ENCODE measurements at places on chromosomes 13 and 19.

DNA sequence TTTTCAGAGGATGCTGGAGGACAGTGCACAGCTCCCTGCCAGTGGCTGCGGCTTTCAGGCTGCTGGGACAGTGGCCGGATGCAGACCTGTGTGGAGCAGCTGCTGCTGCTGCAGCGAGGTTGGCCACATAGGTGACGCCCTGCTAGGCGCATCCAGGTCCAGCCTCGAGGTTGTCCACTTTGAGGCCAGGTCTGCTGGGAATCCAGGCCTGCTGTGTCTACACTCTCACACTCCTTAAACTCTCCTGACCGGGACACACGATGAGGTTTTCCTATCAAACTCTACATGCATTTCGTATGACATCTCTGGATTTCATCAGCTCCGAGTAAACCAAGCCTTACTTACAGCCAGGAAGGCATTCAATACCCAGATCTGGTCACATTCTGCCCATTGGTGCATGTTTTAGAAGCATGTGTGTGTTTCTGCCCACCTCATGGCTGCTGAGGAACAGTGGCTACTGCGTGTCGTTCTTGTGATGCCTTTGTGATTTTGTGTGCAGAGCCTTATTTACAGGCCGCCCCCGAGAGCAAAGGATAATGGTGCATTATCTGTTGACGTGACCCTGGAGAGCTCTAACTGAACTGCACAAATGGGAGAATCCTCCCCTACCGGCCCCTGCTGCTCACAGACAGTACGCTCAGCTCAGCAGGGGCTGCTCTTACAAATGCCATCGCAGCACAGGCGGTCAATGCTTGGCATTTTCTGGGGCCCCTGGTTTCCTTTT lies 12.3 kb upstream of the MCF2L start:
- no peak for DNase-seq

- no peak for DNase-seq
These were observed 75.7 kb upstream of the ZNF91 start for GRCh38 chr19:23470873-23471545.

DNA sequence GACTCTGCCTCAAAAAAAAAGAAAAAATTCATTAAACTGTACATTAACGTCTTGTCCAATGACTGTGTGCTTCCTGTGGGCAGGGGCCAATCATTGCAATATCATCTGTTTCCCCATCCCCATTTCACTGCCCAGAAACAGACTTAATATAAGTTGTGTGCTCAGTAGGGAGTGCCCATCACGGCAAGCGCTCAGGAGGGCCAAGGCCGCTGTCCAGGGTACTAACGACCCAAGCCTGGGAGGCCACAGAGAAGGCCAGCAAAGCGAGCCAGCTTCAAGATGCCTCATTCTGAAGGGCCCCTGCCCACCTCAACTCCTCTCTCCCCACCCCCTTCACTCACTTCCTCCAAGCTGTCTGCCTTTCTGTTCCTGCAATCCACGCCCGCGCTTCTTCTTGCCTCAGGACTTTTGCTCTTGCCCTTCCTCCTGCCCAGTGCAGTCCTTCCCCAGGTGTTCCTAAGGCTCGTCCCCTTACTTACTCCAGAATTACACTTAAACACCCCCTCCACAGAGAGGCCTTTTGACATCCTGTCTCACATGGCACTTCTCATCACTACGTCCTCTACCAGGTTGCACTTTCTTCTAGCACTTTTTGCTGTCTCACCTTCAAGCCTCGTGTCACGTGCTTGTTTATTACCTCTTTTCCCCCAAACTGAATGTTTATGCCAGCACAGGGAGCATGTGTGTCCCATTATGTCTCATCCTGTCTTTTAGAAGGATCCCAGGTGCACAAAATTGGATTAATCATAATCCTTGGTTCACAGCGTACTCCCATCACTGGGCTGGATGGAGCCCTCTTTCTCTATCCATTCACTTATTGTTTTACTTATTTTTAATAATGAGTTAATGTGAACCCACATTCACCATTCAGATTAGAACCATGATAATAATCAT lies 11.3 kb upstream of the POU2F2 start:
- no peak for DNase-seq

DNA sequence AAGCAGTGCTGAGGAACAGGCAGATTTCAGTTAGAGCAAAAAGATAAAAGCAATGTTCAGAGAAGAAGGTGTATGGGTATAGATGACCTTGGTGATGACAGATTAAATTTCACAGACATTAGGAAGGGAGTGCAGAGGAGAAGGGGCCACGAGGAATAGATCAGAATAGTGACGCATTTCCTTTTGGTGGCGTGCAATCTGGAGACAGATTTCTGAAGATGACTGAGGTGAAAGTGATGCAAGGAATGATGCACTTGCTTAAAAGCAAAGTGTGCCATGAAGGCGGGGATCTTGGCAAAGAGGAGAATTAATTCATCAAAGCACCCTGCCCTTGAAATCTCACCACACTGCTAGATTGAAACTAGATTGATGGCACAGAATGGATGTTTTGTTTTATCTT lies 202.4 kb downstream of the ITGBL1 start:
- DNase-seq = no peak

DNA sequence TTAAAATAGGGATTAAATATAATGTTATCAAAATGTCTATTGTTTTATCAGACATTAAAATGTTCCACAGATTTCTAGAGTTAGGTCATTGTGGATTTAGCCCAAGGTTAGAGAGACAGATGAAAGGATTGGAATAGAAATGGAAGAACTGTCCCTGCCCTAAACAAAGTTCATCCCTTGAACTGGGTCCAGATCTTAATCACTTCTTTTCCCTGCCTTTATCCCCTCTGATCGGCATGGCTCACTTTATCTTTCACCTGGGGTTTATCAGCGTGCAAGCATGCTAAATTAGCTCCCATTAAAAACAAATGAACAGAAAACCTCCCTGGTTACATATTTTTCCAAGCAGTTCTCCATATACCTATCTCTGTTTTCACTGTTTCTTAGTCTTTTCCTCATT lies 23.4 kb upstream of the ARGLU1 start:
- no peak for DNase-seq

DNA sequence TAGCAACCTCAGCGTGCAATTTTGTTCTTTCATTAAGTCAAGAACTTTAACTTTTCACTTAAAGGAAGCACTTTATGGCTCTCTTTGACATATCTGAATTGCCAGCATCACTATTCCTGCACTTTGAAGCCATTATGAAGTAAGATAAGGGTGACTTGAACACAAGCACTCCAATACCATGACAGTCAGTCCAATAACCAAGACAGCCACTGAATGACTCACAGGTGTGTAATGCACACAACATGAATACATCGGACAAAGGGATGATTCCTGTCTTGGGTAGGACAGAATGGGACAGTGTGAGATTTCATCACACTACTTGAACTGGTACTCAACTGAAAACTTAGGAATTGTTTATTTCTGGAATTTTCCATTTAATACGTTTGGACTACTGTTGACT lies 233.7 kb upstream of the IPO5 start:
- DNase-seq = no peak

DNA sequence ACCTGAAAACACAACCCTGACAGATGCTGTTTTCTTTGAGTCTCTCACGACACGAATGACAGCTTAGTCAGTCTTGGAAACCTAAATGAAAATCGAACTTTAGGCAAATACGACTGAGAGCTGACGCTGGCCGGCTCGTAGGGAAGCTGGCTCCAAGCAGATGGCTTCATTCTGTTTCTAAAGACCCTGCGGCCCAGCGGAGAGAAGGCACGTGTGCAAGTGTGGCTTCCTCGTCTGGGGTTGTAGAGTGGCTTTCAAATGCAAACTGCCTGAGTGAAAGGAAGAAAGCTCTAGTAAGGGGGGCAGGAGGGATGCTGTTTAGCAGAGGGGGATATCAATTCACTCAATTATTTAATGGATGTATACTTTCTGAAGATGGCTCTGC lies 26.1 kb upstream of the TIMM44 start:
- no peak for DNase-seq

DNA sequence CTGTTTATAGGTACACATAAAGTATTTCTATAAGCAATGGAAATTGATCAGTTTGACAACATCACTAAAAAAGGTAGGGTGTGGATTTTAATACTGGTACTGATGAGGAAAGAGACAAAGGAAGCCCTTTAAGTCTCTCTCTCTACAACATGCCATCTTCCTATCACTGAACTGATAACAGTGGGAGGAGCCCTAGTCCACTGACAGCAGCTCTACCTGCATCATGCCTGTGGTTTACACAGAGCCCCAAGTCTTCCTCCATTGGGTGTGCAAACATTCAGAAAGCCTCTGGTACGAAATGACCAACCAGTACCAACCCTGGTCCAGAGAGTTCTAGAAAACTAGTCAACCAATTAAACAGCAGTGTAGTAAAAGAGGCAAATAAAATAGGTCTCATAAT lies 53.4 kb downstream of the KLF12 start:
- no peak for DNase-seq

- no peak for DNase-seq
These were observed 2.1 kb downstream of the SEMA6B start for GRCh38 chr19:4557144-4557970.

GRCh38 chr13:99331881-99332293 lies 24.7 kb upstream of the GPR183 start:
- DNase-seq = no peak

DNA sequence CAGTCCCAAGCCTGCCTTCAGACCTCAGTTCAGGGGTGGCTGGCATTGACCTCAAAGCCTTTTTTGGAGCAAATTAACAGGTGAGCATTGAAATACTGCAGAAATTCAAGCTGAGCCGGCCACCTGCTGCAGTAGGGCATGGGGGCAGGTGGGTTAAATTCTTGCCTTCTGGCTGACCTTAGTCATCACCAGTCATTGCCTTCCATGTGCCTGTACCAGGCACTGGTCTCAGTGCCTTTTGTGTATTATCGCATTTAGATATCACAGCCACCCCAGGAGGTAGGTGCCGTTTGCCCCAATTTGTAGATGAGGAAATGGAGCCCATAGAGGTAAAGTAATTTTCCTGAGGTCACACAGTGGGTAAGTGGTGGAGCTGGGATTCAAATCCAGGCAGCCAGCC lies 7.2 kb downstream of the PPP1R37 start:
- DNase-seq = no peak

Data from CD8-positive, alpha-beta memory T cell (primary cell).